ENCODE measurements at places on chromosomes 7 and 10. TPM values are rescaled to one million over a fixed set of nuclear protein-coding genes. Genes with fewer than 3 reads are reported as not detected.

GRCh38 chr10:126749015-126749655 is 78.6 kb upstream of the C10orf90 start:
- H3K4me1 ChIP-seq: no peaks in the 10 kb centered on the region
- H3K36me3 ChIP-seq: no peaks in the 10 kb centered on the region
- no peak overlapping the region for H3K27ac ChIP-seq
- H3K27me3 ChIP-seq: no peaks in the 10 kb centered on the region

- no peaks in the 10 kb centered on the region for H3K27me3 ChIP-seq
- no peaks in the 10 kb centered on the region for H3K36me3 ChIP-seq
- no peak for DNase-seq
- H3K27ac ChIP-seq: no peak overlapping the region
- no peak overlapping the region for H3K4me3 ChIP-seq
These were observed 41.4 kb upstream of the GHITM start for GRCh38 chr10:84097787-84098353.

- no peaks in the 10 kb centered on the region for H3K4me1 ChIP-seq
- DNase-seq: no peak
- no peaks in the 10 kb centered on the region for H3K36me3 ChIP-seq
- H3K27me3 ChIP-seq: no peaks in the 10 kb centered on the region
- no peak overlapping the region for H3K4me3 ChIP-seq
These were observed 272.6 kb upstream of the NPSR1 start for GRCh38 chr7:34385384-34385783.

DNA sequence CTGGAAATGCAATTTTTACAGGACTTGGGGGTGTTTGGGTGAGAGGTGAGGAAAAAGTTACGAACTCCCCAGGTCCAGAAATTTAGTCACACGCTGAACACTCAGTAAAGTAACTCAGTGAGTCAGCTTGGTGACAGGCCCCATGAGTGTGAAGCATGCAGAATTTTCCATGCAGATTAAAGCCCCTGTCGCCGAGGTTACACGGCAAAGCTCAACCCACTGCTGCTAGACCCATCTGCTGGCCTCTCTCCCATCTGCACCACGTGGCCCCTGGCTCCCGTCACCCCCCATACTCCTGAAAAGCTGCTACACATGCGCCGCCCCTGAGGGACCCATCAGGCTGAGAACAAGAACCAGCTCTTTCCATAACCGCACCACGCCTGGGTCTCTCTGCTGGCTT is 7.0 kb upstream of the MMP21 start:
- no peak for DNase-seq
- no peak overlapping the region for H3K4me3 ChIP-seq
- no peak overlapping the region for H3K27ac ChIP-seq
- no peaks in the 10 kb centered on the region for H3K4me1 ChIP-seq

GRCh38 chr7:33798686-33799325 is 106.5 kb upstream of the BMPER start:
- no peak overlapping the region for H3K4me3 ChIP-seq
- DNase-seq: no peak
- no peaks in the 10 kb centered on the region for H3K4me1 ChIP-seq

DNA sequence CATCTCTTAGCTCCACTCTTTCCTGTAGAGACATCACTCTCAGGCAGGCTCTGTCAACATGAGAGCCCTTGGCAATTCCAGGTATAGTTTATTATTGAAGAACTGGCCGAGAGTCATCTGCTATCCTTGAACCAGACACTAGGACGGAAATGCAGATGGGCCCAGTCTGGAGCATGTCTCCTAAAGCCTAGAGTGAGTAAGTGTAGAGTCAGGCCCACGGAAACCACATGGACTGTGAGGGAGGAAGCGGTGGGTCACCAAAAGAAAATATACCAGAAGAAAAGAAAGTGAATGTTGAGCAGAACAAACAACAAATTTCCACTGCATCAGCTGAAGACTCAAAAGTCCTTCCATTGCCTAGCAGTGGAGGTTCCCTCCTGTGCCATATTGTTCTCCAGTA is 15.7 kb upstream of the RELN start:
- no peaks in the 10 kb centered on the region for H3K36me3 ChIP-seq
- H3K4me1 ChIP-seq: no peaks in the 10 kb centered on the region
- DNase-seq: no peak
- no peak overlapping the region for H3K27ac ChIP-seq

DNA sequence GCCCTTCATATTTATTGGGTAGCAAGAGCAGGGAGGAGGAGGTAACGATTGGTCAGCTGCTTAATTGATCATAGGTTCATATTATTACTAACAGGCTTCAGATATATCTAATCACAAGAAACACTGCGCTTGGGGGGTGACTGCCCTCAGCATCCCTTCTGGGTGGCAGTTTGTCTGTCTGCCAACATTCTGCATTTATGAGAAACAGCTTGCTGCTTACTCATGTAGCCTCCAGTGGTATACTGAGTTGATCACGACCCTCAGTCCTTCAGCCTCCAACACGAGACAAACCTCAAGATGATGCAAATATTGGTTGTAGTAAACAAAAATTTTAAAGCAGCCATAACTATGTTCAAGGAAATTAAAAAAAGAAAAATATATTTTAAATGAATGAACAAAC is 657.8 kb upstream of the PHF14 start:
- H3K36me3 ChIP-seq: no peaks in the 10 kb centered on the region
- no peaks in the 10 kb centered on the region for H3K27me3 ChIP-seq
- no peaks in the 10 kb centered on the region for H3K4me1 ChIP-seq
- DNase-seq: no peak

DNA sequence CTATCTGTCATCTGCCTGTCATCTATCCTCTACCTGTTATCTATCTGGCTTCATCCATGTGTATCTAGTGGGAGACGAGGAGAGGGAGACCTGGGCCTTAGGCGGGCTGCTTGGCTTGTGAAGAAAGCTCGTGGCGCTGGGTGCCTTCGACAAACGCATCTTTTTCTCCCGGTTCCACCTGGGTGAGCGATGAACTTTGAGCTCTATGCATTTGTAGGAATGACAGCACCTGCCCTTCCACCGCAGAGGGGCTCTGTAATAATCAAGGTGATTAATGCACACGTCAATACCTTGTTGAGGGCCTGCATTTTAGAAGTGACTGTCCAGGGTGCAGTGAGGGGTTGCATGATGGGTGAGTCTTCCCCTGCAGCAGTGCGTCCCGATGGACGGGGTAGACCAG is 2.6 kb upstream of the VIPR2 start:
- H3K36me3 ChIP-seq: no peaks in the 10 kb centered on the region
- H3K4me1 ChIP-seq: peaks cover 10% of the 10 kb centered on the region

DNA sequence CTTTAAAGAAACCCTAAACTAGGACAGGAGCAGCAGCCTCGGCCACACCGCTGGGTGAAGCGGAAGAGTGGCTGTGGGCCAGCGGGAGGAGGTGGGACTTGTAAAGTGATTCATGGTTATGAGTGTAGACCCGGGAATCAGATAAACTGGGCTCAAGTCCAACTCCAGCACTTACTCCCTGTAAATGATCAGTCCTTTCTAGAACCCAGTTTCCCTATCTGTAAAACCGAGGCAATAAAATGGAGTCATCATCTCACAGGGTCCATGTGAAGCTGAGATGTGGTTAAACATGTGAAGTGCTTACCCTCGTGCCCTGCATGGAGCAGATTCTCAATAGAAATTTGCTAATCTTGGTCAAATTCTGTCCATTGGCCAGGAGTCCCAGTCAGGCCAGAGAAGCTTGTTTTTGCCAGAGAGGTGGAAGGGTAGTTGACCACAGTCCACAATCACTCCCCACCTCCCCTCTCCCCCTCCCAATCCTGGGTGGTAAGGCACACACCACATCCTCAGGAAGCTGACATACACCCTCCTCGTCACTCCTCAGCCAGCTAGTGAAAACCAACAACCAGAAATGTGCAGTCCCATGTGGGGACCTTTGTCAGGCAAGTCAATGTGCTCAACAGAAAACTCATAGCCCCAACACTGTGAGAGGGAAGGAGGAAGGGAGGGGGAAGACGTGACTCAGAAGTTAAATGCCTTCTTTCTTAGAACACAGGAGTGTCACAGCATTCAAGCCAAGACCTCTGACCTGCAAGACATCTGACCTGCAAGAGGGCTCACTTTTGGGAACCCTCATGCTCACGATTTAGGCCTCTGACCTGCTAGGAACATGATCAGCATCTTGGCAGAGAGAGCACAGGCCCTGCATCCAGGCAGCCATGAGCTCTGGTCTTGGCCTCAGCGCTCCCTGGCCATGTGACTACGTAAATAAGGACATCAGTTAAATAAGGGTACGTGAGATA is 145.1 kb downstream of the PLXNA4 start:
- no peak overlapping the region for H3K4me3 ChIP-seq
- DNase-seq: no peak
- no peaks in the 10 kb centered on the region for H3K27me3 ChIP-seq
- no peaks in the 10 kb centered on the region for H3K36me3 ChIP-seq

GRCh38 chr10:124308056-124308645 is 110.6 kb downstream of the OAT start:
- no peak overlapping the region for H3K27ac ChIP-seq
- no peak overlapping the region for H3K4me3 ChIP-seq
- H3K27me3 ChIP-seq: no peaks in the 10 kb centered on the region
- DNase-seq: peak; percentile 37

HOXA5 gene
- 16.0 TPM for total RNA-seq

IDE gene
- total RNA-seq: 35.2 TPM

SCD gene
- total RNA-seq: 276 TPM

NKX6-2 gene
- total RNA-seq: not detected
